NCI-H2107 (cell line): ENCODE measurements at places on chromosomes 4 and X.
A peak's percentile ranks its signal among the peaks of the same experiment; 100 is the strongest.

DNA sequence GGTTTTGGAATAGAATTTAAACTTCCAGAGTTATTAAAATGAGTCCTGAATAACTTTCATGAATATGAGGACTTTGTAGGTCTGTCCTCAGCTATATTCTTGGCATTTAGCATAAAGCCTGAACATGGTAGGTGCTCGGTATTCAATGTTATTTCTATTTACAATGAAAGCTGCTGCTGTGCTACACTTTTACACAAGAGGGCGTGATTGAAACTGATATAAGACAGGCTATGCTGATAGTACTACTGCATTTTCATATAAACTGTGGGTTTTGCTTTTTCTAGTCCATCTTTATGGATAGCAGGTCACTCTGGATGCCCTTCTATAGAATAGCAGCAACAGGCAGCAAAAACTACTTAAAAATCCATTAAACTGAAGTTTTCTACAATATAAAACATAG, 12.3 kb upstream of the GNPDA2 start:
- DNase-seq, result no peak

GRCh38 chrX:109707720-109708119, 25.3 kb downstream of the ACSL4 start:
- DNase-seq, result no peak

DNA sequence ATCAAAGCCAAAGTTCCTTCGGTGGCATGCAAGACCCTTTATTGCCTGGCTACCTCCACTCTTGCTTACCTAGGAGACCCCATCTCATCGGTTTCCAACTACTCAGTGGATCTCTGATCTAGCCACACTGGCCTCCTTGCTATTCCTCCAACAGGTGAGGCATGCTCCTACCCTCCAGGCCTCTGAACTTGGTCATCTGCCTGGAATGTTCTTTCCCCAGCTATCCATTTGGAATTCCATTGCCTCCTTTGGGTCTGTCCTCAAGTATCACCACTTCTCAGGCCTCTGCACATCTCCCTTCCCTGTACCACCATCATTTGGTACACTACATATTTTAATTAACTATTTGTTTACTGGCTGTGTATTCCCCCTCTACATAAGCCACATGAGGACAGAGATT, 11.2 kb downstream of the LGI2 start:
- no peak for DNase-seq

- peak; percentile 31 for DNase-seq
Measured at GRCh38 chr4:105147553-105148161, 981 bp downstream of the TET2 start.

DNA sequence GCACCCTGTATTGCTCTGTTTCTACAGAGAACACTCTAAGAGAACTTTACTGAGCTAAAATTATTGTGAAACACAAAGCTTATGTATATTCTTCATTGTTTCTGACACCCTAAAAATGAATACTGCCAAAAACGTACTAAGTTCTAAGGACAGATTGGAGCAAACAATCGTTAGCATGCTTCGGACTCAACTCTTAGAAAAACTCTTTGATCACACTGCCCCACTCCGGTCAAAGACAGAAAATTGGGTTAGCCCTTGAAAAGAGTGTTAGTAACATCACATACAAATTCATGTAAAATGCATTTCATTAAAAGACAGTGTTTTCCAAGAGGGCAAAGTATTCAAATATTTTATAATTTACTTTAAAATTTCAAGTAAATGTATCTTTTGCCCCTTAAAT, 177.4 kb downstream of the DCHS2 start:
- DNase-seq, result no peak

GRCh38 chrX:78619834-78620233, 39.3 kb downstream of the RTL3 start:
- DNase-seq, result no peak

DNA sequence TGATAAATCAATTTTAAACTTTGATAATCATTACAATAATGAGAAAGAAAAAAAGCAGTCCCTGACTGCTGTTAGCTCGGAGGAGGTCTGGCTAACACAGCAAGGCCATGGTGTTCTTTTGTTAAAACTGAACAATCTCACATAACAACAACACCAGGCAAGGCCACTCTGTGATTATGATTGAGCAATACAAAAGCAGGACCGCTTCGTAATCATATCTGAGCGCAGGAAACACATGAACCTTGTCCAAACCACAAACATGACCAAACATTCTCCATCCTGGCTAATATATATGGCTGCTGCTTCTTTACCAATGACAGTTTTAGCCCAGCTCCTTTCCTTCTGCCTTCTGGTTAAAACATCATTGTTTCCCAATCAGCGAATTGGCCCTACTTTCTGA, 76.8 kb upstream of the DDX53 start:
- DNase-seq, result no peak
